WERI-Rb-1 (cell line): ENCODE measurements at places on chromosomes 12 and 14.
A peak's percentile ranks its signal among the peaks of the same experiment; 100 is the strongest.

GRCh38 chr12:106303202-106303820, 778 bp downstream of the TCP11L2 start:
- peak; percentile 84 for DNase-seq

GRCh38 chr12:76879710-76880518, 1.1 kb upstream of the CSRP2 start:
- no peak for DNase-seq

DNA sequence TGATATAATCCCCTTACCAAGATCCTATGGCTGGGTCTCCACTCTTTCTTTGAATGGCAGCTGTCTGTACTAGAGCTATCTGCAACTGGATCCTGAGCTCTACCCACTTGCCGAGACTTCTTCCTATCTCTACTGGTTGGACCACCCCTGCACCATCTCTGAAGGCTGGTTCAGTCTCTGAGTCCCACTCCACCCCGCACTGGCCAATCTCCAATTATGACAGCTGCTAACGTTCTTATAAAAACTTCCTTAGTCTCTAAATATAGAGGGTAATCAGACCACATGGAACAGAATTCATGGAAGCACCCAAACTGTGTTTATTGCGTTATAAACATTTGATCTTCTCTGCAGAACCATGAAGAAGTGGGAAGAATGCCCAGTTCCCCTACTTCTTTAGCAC, 186.6 kb upstream of the EEA1 start:
- no peak for DNase-seq

DNA sequence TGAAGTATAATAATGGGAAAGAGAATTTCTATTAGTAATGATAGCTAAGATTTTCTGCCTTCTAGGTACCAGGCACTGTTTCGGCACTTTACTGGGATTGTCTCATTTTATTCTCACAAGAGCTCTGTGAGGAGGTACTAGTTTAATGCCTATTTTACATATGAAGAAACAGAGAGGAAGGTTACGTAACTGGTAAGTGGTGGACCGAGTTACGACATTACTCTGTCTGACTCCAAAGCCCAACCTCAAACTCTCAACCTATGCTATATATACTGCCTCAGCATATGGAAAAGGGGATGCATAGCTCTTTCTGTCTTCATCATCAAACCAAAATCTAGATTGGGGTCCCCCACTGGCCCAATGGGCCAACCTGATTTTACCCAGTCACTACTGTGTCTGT, 133.5 kb downstream of the KTN1 start:
- no peak for DNase-seq

GRCh38 chr12:66051361-66051760, 79.2 kb downstream of the LLPH start:
- DNase-seq: no peak

DNA sequence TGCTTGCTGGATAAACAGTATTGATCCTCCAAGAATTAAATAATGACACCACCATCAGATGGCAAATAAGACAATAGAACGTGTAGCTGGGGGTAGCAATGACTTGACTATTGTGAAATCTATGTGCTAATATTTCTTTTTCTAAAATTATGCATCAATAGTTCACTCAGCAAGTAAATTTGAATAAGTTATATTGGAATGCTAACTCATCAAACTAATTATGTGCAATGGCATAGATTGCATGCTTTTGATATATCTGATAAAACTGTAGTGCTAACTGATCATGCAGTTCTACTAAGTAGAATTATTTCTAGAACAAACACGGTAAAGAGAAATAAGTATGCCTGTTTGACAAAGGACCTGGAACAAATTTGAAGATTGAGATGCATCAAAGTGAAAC, 474.4 kb downstream of the NOVA1 start:
- no peak for DNase-seq

GRCh38 chr12:106910202-106910601, 45.5 kb upstream of the TMEM263 start:
- DNase-seq: no peak

- no peak for DNase-seq
Observed at GRCh38 chr14:71725922-71726579, 206.2 kb upstream of the RGS6 start.

GRCh38 chr14:104085032-104085888, at the start of gene ASPG:
Gene ASPG (plus strand): TSS chr14:104085700. CDS start chr14:104085771, 71 bp downstream.
- no peak for DNase-seq

- no peak for DNase-seq
Observed at GRCh38 chr14:75604979-75605851, 26.8 kb downstream of the FLVCR2 start.

DNA sequence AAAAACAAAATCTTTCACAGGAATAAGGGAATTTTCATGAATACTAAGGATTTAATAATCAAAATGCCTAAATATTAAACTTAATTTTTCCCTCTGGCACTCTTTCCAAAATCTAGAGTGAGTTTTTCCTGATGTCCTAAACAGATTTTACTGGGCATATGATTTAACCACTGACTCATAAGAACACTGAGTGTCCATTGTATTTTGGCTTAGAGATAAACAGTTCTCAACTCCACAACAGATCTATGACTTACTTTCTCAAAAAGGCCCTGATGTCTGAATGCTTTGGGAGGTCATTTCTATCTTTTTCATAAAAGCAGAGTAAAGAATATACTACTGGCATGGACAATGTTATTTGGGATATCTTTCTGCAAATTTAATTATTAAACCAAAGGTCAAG, 15.0 kb downstream of the TMBIM4 start:
- DNase-seq: no peak

- peak; percentile 34 for DNase-seq
Observed at GRCh38 chr12:129193263-129193871, 340.1 kb downstream of the GLT1D1 start.

DNA sequence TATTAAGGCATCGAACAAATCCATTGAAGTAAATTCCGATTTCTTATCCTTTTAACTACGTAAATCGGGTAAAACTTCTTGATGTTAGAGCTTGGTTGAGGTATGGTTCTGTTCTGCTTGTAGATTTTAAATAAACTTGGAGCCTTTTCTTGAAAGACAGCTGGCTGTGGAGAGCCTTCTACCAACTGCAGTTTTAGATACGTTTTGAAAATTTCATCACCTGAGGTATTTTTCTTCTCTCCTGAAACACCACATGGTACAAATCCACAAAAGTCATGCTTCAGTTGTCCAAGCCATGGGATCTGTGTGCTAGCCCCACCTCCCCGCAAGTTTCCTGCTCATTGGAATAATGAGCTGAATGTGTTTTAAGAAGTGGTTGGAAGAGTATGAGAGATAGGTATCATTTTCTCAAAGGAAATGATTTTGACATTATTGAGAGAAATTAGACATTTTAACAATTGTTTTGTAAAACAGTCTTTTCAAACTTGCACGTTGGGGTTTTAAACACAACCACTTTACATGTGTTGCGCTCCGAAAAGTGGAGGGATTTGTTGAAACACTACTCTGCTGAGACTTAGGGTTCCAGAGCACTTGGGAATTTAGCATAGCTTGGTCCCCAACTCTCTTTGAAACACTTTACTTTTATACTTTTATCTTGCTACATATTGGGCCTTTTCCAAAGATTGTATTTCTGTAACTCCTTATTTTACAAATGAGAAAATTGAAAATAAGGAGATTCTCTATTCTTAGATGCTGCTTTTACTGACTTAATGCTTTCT, 1.4 kb downstream of the PPM1A start:
- DNase-seq: peak; percentile 39

GRCh38 chr14:86602263-86602662, 1072.3 kb downstream of the FLRT2 start:
- DNase-seq: no peak

DNA sequence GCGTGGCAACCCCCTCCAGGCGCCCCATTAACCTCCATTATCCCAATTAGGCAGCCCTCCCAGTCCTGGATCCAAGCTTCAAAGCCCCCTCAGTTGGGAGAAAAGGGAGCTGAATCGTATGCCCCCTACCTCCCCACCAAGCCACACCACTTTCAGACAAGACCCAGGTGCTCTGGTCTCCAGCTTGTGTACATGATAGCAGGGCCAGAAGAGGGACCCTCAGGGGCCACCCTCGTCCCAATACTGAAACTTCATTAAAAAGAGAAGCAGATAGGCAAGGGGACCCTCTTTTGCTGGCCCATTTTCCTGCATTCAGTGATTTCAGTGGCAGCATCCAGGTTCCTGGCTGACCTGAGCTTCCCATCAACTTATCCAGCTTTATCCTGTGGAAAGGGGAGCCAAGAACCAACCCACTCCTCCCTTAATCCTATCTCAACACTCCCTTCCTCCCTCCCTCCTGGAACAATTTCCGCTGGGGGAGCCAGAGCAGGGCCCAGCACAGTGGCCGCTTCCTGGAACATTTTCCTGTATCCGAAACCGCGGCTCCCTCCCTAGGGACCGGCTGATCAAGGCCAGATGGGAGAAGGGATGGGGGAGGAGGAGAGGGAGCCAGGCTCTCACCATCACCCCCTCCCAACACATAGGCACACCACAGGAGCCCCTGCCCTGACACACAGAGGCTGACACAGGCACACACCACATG, 9.5 kb upstream of the SP7 start:
- DNase-seq: peak; percentile 69
